Motor neuron (in vitro differentiated cells): ENCODE measurements at places on chromosomes 11 and 22. TPM values are rescaled to one million over a fixed set of nuclear protein-coding genes. Genes with fewer than 3 reads are reported as not detected.

The PLEKHB1 gene
- total RNA-seq, result 2.5 and 4.6 TPM in 2 replicates

The ZP1 gene
- total RNA-seq, result 0.60 TPM in 1 of 2 replicates, not detected in the other

The CDC45 gene
- total RNA-seq, result 28.3 and 28.7 TPM in 2 replicates

The FXYD2 gene
- 2.5 and 2.7 TPM in 2 replicates for total RNA-seq

The LRRC74B gene
- total RNA-seq, result 1.4 and 1.9 TPM in 2 replicates

The SSTR3 gene
- 0.07 TPM in 1 of 2 replicates, not detected in the other for total RNA-seq

The MRGPRX4 gene
- total RNA-seq, result not detected in 2 replicates
